ENCODE measurements at places on chromosomes 12 and 14.

- DNase-seq, result no peak
These were observed 922 bp downstream of the PTPRR start for GRCh38 chr12:70919597-70920035.

DNA sequence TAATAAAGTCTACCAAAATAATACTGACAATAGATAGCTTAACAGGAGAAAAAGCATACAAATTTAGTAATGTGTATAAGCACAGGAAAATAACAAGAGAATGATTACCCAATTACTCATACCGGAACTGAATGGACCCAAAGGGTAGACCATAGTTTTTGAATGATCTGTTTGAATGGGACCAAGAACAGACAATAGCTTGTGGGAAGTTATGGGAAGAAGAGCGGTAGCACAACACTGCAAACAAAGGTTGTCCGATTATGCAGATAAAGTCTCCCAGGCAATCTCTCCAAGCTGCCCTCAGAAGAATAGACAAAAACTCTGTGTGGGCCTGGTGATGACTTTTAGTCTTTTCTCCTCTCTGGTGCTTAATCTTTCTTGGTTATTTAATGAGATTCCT is 96.6 kb upstream of the NEDD1 start:
- DNase-seq, result no peak

DNA sequence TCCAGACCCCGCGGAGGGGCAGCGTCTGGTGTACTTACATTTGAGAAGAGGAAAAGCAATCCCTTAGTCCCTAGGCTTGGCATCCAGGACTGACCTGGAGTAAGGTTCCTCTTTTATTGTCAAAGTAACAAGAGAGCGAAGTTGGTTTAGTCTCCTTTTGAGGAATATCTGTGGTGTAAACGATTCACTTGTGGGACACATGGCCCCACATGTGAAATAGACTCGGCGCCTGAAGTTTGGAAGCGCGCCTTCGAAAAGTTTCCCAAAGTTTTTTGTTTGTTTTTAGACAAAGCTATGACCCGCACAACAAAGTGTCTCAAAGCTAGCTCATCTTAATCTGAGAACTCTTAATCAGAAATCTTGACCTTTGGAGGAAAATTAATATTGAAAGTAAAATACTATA is 744 bp downstream of the STYX start:
- DNase-seq, result no peak

DNA sequence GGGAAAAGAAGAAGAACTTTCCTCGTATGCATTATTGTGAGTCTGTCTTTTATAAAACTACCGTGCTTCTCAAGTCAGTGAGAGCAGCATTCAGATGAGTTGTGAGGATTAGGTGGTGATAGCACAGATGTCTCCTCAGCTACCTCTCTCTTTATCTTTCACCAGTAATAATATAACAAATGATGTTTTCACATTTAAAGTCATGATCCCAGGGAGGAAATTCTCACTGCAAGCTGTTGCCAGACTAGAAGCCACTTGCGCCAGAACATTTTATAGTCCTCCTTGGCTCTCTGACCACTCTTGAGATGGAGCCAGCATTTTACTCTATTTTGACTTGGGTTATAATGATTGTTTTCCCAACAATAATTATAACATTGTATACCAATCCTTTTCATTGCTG is 443.1 kb downstream of the AEBP2 start:
- DNase-seq, result no peak

DNA sequence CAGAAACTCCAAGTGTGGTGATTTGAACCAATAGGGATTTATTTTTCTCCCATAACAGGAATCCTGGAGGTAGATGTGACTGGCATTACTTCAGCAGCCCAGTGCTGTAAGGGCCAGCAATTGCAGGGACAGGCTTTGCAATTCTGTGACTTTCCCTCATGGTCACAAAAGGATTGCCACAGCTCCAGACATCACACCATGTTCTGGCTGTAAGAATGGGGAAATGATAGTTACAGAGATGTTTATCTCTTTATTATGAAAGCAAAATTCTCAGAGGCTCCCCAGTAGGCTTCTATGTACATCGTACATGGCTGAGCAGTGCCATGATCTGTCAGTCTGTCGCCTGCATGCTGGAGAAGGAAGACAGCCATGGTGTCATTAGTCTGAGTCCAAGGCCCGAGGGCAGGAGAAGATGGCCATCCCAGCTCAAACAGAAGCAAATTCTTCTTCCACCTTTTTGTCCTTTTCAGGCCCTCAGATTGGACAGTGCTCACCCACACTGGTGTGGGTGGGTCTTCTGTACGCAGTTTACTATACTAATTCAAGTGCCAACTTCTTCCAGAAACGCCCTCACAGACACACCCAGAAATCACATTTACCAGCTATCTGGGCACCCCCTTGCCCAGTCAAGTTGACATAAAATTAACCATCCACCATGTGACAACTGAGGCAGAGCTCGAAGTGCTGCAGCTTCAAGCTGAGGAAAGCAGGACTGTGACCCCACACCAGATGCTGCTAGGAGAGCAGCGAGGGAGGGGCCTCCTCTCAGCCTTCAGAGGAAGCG is 17.2 kb downstream of the ZBTB42 start:
- no peak for DNase-seq

- no peak for DNase-seq
These were observed 4.5 kb downstream of the RASSF8 start for GRCh38 chr12:25962932-25963525.

- DNase-seq, result no peak
These were observed 8.0 kb upstream of the C1R start for GRCh38 chr12:7100239-7100638.

- no peak for DNase-seq
These were observed 34.6 kb downstream of the PHLDA1 start for GRCh38 chr12:75996861-75997447.

GRCh38 chr12:2646341-2646740 is 148.4 kb upstream of the FKBP4 start:
- DNase-seq, result no peak

- no peak for DNase-seq
These were observed 32.4 kb upstream of the CD69 start for GRCh38 chr12:9792961-9793617.

GRCh38 chr12:110578694-110579534 is 4.2 kb downstream of the PPTC7 start:
- peak; percentile 42 for DNase-seq

DNA sequence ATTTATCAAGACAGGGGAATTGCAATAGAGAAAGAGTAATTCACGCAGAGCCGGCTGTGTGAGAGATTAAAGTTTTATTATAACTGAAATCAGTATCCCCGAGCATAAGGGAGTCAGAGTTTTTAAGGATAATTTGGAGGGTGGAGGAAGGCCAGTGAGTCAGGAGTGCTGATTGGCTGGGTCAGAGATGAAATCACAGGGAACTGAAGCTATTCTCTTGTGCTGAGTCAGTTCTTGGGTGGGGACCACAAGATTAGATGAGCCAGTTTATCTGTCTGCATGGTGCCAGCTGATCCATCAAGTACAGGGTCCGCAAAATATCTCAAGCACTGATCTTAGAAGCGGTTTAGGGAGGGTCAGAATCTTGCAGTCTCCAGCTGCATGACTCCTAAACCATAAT is 96.6 kb downstream of the CCDC60 start:
- DNase-seq, result no peak
